A549 treated with DMSO at 1 μM for 4 hours (cell line): ENCODE measurements at places on chromosomes 4 and X. TPM values are rescaled to one million over a fixed set of nuclear protein-coding genes. Genes with fewer than 3 reads are reported as not detected.

The HTN1 gene
- not detected in 5 replicates for total RNA-seq

The SPANXA2 gene
- 0.17 to 0.27 TPM (median 0.26 TPM) in 3 of 5 replicates, not detected in the others for total RNA-seq

The HMX1 gene
- total RNA-seq = 0.13 to 0.23 TPM (median 0.15 TPM) in 4 of 5 replicates, not detected in the other

The DAPP1 gene
- total RNA-seq = not detected in 5 replicates

The MAP9 gene
- total RNA-seq = 4.7 to 8.3 TPM (median 6.7 TPM) in 5 replicates

The GAGE1 gene
- total RNA-seq = not detected in 5 replicates

The PRAF2 gene
- 38.4 to 47.1 TPM (median 41.9 TPM) in 5 replicates for total RNA-seq

The CENPVL1 gene
- total RNA-seq = not detected in 5 replicates

The CLDN22 gene
- total RNA-seq = not detected in 5 replicates

The MAGEC1 gene
- 0.02 to 0.16 TPM (median 0.04 TPM) in 4 of 5 replicates, not detected in the other for total RNA-seq

The MSANTD1 gene
- total RNA-seq = 0.15 to 0.18 TPM (median 0.16 TPM) in 4 of 5 replicates, not detected in the other

The SPATA18 gene
- 4.3 to 5.3 TPM (median 4.8 TPM) in 5 replicates for total RNA-seq

The NUP62CL gene
- total RNA-seq = 14.0 to 18.1 TPM (median 16.5 TPM) in 5 replicates

The RENBP gene
- total RNA-seq = 0.07 to 0.16 TPM (median 0.09 TPM) in 4 of 5 replicates, not detected in the other

The LDB2 gene
- total RNA-seq = not detected in 5 replicates

The ASB12 gene
- 0.07 to 0.08 TPM in 2 of 5 replicates, not detected in the others for total RNA-seq

The PGK1 gene
- 583 to 648 TPM (median 611 TPM) in 5 replicates for total RNA-seq
